ENCODE measurements at places on chromosomes 12 and 14.

DNA sequence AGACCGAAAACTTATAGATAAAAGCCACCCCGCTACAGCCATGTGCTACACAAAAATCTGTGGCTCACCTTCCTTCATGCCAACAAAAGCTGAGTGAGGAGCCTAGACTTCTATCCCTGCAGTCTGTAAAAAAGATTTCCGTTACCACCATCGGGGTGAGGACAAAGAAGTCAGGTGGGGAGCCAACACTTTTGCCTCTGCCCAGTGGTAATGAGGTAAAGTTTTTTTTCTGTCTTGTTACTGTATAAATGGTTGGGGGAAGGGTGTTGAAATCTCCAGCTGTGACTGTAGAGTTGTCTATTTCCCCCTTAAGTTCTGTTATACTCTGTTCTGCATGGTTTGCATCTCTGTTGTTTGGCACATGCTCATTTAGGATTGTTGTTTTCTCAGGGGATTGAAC is 707.8 kb downstream of the FLRT2 start:
- DNase-seq, result no peak

GRCh38 chr14:106094654-106095189 is 568.3 kb downstream of the TMEM121 start:
- DNase-seq, result peak; percentile 85

GRCh38 chr12:12899530-12900380 is 8.4 kb downstream of the GPRC5A start:
- DNase-seq, result peak; percentile 70

- no peak for DNase-seq
Observed at GRCh38 chr12:85461127-85461526, 181.1 kb downstream of the ALX1 start.

GRCh38 chr14:86430853-86431252 is 900.9 kb downstream of the FLRT2 start:
- no peak for DNase-seq

- DNase-seq, result no peak
Observed at GRCh38 chr14:44613061-44613712, 106.1 kb upstream of the FSCB start.

DNA sequence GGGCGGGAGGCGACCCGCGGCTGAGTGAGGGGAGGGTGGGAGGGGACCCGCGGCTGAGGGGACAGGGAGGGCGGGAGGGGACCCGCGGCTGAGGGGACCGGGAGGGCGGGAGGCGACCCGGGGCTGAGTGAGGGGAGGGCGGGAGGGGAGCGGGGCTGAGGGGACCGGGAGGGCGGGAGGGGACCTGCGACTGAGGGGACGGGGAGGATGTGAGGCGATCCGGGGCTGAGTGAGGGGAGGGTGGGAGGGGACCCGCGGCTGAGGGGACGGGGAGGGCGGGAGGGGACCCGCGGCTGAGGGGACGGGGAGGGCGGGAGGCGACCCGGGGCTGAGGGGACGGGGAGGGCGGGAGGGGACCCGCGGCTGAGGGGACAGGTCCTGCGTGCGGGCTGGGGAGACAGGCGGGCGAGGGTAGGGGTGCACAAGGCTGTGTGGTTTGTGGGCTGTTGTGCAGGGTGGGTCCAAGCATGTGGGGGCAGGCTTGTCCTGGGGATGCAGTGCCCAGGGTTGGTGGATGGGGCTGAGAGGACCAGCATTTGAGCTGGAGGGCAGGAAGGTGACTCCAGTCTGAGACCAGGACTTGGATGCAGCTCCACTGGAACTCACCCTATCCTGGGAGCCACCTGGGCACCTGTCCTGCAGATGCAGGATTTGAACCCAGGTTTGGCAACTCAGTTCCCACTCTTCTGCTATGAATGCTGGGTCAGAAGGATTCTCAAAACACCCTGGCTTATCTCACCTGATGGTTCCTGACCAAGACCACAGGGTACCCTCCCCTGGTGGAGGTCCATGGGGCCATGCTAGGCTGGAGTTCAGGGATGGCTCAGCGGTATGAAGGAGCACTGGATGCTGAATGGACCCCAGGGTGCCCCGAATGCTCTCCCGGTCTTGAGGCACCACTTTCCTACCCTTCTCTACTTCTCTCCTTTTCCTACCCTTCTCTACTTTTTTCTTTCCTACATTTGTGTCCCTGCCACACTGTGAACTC is 9.4 kb downstream of the PLD4 start:
- DNase-seq, result no peak

DNA sequence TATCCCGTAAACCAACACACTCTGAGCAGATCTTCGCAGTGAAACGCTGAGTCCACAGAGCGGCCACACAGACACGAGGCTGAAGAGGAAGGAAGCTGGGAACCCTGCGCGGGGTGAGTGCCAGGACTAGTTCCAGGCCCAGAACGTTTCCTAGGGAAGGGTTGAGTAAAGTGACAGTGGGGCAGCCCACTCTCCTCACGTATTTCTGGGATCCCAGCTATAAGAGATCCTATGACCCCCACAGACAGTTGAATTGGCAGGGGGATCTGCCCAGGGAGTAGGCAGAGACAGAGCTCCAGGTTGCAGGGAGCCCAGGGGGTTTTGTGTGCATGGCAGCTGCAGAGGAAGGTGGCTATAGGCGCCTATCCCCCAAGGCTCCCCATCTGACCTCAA is 51.1 kb downstream of the GTF2A1 start:
- DNase-seq, result peak; percentile 8

GRCh38 chr12:13740149-13740545 is 241.3 kb downstream of the GRIN2B start:
- DNase-seq, result no peak

- DNase-seq, result no peak
Observed at GRCh38 chr12:84069198-84069597, 843.4 kb downstream of the SLC6A15 start.

All from stimulated activated CD4-positive, alpha-beta T cell treated with anti-CD3 and anti-CD28 coated beads, Interleukin-4, amount 100 ng/mL, for 24 hours (primary cell).